ENCODE measurements at places on chromosomes 1 and 21. TPM values are rescaled to one million over a fixed set of nuclear protein-coding genes. Genes with fewer than 3 reads are reported as not detected.

DENND2C gene
- 2.2 TPM for total RNA-seq

BGLAP gene
- total RNA-seq, result 0.59 TPM

SPATA45 gene
- not detected for total RNA-seq

TPTE gene
- total RNA-seq, result not detected

IGSF21 gene
- not detected for total RNA-seq

PEAR1 gene
- total RNA-seq, result 13.6 TPM

S100A7A gene
- not detected for total RNA-seq

GFI1 gene
- total RNA-seq, result under 0.01 TPM

LY9 gene
- not detected for total RNA-seq

FALEC gene
- total RNA-seq, result not detected

URB2 gene
- total RNA-seq, result 9.5 TPM

KCTD3 gene
- total RNA-seq, result 30.0 TPM

CAMK1G gene
- 13.1 TPM for total RNA-seq

RNU1-3 gene
- total RNA-seq, result under 0.01 TPM

TNFRSF1B gene
- total RNA-seq, result 3.0 TPM

ERICH3 gene
- total RNA-seq, result 0.05 TPM

TMPRSS3 gene
- total RNA-seq, result not detected

PCAT6 gene
- total RNA-seq, result 0.89 TPM

MSH4 gene
- total RNA-seq, result 0.59 TPM

SLC9A1 gene
- total RNA-seq, result 27.8 TPM

OR10K2 gene
- total RNA-seq, result not detected

RGS7 gene
- total RNA-seq, result not detected

PDXK gene
- total RNA-seq, result 208 TPM

CFAP74 gene
- total RNA-seq, result not detected

TMOD4 gene
- not detected for total RNA-seq

LDLRAD1 gene
- not detected for total RNA-seq

S100A3 gene
- total RNA-seq, result 1.4 TPM

DCST2 gene
- not detected for total RNA-seq

KRTAP22-1 gene
- total RNA-seq, result not detected

FBXO42 gene
- 13.1 TPM for total RNA-seq

ZNF683 gene
- total RNA-seq, result not detected

UTS2 gene
- not detected for total RNA-seq

GGPS1 gene
- total RNA-seq, result 16.9 TPM

CTBS gene
- 21.2 TPM for total RNA-seq

SYNC gene
- 61.5 TPM for total RNA-seq

RGS13 gene
- not detected for total RNA-seq

LCE1B gene
- total RNA-seq, result not detected

IRF6 gene
- total RNA-seq, result 0.59 TPM

KANK4 gene
- 0.30 TPM for total RNA-seq

CYP2J2 gene
- 0.32 TPM for total RNA-seq

PDE4B gene
- 15.1 TPM for total RNA-seq

CTSK gene
- 5.0 TPM for total RNA-seq

KLHL21 gene
- total RNA-seq, result 61.5 TPM

HEYL gene
- not detected for total RNA-seq

OLIG2 gene
- not detected for total RNA-seq

RAB3B gene
- 31.8 TPM for total RNA-seq

PLEKHA6 gene
- total RNA-seq, result 0.05 TPM

SRSF11 gene
- total RNA-seq, result 141 TPM

PDC gene
- not detected for total RNA-seq

C1orf87 gene
- not detected for total RNA-seq

ZNF593 gene
- 14.8 TPM for total RNA-seq

TGFB2 gene
- total RNA-seq, result 36.2 TPM

Data from smooth muscle cell of the umbilical artery (primary cell).